ENCODE measurements at places on chromosomes 4 and X.

GRCh38 chr4:6747294-6748051, 31.5 kb downstream of the BLOC1S4 start:
- ATAC-seq = no peak

- ATAC-seq = no peak
Measured at GRCh38 chr4:145954924-145955339, 16.3 kb upstream of the ZNF827 start.

- ATAC-seq = no peak
Measured at GRCh38 chrX:86329174-86329573, 180.9 kb downstream of the DACH2 start.

DNA sequence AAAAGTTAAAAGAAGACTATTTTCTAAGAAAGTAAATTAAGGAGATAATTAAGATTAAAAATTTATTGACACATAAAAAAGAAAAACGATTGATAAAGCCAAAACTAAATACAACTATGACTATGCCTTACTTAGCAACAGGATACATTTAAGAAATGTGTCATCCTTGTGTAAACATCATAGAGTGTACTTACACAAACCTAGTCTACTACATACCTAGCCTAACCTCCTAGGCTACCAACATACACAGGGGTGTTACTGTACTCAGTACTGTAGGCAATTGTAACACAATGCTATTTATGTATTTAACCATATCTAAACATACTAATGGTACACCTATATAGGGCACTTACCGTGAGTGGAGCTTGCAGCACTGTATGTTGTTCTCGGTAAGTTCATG, 108.3 kb downstream of the ANXA10 start:
- ATAC-seq = no peak

- no peak for ATAC-seq
Measured at GRCh38 chr4:188971125-188971524, 831.9 kb downstream of the TRIML1 start.

- peak; percentile 72 for ATAC-seq
Measured at GRCh38 chr4:772118-772517, 53.8 kb downstream of the CPLX1 start.

GRCh38 chr4:156977435-156978160, 6.0 kb upstream of the PDGFC start:
- no peak for ATAC-seq

DNA sequence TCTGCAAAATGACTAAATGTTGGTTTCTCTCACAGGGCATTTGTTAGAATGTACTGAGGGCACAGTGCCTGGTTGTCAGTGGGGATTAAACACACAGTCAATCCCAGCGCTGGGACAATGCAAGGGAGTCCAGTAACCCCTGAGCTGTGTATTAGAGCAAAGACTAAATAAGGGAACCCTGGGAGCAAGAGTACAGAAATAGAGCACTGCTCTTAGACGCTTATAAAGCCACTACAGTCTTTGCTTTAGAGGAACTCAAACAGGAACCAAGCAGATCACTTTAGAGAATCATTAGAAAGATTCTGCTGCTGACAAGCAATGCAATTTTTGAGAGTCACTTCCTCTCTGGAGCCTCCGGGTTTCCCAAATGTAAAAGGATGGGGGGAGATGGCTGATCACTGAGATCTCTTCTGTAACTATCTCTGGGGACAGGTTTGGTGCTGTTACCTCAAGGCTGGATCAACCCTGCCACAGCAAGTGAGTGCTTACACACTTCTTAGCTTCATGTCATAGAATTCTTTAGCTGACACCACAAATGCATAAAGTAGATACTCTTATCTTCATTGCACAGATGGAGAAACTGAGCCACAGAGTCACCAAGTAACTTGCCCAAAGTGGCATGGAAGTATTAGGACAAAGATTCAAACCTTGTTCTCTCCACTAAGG, 137.8 kb upstream of the CPEB2 start:
- ATAC-seq = peak; percentile 77

DNA sequence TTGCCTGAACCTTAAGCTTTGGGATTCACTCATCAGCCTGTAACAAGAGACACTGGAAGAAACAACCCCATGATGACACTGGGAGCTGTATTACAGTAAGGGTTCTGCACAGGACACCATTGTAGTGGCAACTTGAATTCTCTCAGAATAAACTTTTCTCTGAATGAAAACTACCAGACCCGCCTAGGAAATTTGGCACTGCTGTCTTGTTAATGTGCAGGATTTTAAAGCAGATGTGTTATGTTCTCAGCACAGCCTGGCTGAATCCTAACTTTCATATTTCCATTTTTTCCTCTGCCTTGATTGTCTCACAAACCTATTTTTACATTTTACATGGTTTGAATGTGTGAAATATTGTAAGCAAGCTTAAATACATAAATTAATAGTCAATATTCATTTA, 253.6 kb downstream of the UNC5C start:
- ATAC-seq = no peak

- no peak for ATAC-seq
Measured at GRCh38 chr4:123415576-123415975, 19.0 kb downstream of the SPRY1 start.

GRCh38 chrX:108306086-108306485, 132.1 kb downstream of the COL4A6 start:
- ATAC-seq = no peak

GRCh38 chr4:6516281-6516680, 43.9 kb upstream of the PPP2R2C start:
- ATAC-seq = no peak

- ATAC-seq = peak; percentile 55
Measured at GRCh38 chr4:3044870-3045819, 29.2 kb downstream of the HTT-AS start.

DNA sequence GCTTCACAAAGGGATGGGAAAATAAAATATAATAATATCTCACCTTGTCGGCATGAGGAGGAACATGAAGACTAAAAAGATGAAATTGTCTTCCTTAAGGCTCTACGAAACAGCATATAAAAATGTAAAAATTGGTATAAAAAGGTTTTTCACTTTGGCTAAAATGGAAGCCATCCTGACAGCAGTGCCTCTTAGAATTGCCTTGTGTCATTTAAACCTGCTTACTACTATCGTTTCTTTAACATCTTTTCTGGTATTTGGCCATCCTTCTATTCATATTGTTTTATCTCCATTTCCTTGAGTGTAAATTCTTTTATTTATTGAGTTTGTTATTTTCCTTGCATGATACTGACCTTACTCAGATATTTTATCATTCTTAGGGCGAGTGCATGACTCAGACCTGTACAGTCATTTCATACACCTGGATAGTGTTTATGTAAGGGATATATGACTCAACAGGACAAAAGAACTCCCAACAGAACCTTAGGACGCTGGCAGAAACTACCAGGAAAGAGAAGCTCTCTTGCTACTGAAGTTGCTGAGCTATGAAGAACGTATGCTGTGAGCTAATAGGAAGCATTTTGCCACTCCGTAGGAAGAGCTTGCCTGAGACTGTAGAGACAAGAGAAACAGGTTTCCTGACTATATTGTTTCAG, 5.8 kb upstream of the CDKN2AIP start:
- ATAC-seq = no peak

DNA sequence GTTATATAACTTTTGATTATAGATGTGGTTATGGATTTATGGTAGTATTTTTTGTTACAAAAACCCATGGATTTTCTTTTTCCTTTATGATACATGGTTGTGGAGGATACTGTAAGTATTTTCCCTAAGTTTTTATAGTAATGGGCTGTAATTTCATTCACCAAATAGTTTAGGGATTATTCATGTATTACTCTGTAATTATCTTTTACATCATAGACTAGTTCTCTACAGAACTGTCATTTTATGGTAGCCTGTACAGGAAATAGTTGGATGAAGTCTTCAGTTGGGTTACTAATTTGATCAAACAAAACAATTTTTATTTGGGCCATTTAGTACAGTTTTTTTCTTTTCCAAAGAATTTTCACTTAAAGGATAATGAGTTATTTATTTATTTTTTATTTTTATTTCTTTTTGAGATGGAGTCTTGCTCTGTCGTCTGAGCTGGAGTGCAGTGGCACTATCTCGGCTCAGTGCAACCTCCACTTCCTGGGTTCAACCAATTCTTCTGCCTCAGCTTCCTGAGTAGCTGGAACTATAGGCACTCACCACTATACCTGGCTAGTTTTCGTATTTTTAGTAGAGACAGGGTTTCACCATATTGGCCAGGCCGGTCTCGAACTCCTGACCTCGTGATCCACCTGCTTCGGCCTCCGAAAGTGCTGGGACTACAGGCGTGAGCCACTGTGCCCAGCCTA, 42.1 kb downstream of the RBPJ start:
- no peak for ATAC-seq

GRCh38 chrX:154548028-154548316, 552 bp downstream of the IKBKG start:
- no peak for ATAC-seq

DNA sequence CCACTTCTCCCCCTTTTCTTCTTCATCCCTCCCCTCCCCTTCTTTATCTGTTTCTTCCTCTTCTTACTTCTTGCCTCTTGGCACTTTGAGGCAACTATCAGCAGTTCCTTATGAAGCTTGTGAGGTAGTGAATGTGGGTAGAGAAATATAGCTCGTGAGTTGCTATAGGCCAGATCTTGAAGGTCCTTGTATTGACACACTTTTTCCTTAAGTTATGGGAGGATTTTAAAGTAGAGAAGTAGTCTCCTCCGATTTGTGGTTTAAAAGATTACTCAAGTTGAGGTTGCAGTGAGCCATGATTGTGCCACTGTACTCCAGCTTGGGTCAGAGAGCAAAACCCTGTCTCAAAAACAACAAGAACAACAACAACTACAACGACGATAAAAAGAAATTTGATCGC, 3.4 kb upstream of the RRAGB start:
- no peak for ATAC-seq

DNA sequence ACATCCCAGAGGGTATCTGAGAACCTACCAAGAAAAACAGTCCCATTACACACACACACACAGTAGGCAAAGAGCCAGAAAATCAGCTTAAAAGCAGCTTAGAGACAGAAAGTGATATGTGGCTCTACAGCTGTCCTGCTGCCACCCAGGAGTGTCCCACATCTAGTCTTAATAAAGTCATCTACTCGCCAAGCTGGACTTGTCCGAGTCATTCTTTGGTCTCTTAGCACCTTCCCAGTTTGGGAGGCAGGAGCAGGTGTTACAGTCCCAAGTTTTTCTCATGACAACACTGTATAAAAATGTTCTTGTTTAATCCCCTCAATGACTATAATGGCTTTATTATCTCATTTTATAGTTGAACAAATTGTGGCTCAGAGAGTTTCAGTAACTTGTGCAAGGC, 252.5 kb upstream of the CASK start:
- ATAC-seq = no peak

- ATAC-seq = no peak
Measured at GRCh38 chrX:19673375-19674040, 158.2 kb upstream of the MAP3K15 start.

GRCh38 chrX:136710325-136710951, 62.5 kb downstream of the CD40LG start:
- no peak for ATAC-seq
